NCI-H1092 (cell line): ENCODE measurements at places on chromosomes 2 and 18.

- no peak for DNase-seq
Measured at GRCh38 chr2:36354811-36355150, 797 bp upstream of the CRIM1 start.

DNA sequence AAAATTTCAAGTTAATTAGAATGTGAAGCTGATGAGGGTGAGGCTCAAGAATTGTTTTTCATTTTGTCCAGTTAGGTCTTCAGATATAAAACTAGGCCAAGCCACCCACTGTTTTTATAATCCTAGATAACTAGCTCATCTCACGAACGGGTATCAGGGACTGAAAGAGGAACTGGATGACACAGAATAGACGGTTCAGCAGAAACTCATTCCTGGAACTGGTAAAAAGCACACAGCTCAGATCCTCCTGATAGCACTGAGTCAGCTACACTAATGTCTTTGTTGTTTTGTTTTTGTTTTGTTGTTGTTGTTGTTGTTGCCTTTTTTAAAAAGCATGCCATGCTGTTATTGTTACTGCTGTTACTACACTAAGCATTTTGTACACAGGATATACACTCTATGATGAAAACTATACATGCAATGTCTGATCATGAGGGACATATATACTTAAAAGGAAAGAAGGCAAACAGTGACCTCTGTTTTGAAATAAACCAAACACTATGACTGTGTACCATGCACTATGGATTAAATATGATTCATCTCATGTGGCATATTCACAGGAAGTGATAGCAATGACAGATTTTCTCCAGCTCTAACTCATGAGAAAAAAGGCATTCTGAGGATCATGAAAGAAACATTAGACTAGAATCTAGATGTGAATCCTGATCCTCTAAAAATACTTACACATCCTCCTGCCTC is 437.6 kb downstream of the NCKAP5 start:
- no peak for DNase-seq

DNA sequence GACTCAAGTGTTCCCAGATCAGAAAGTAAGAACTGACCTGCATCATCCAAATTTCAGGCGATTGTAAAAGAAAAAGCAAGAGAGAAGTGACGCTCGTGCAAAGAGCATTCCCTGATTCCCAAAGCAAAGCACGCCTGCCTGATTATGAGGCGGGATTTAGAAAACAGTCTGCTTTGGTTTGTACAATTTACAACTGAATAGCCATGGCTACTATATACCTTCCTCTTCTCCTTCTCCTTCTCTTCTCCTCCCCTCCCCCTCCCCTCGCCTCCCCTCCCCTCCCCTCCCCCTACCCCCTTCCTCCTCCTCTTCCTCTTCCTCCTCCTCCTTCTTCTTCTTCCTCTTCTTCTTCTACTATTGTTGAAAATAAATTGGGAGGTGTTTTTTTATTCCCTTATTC is 782.9 kb downstream of the GALR1 start:
- no peak for DNase-seq

DNA sequence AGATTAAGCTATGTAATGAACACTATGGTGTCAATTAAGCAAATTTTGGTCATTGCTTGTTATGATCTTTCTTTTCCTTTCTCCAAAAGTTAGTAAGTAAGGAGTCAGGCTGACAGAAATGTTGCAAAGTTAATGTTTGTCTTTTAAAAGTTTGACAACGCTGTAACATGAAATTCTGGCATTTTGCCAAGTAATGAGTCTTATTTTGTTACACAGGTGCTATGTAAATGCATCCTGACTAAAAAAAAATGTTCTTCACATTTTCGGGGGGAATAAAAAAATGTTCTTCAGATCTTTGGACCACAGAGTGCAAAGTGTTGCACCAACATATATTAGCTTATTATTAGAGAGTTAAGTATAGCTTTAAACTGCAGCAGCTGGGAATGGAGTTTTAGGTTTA is 54.8 kb upstream of the PROKR1 start:
- no peak for DNase-seq

DNA sequence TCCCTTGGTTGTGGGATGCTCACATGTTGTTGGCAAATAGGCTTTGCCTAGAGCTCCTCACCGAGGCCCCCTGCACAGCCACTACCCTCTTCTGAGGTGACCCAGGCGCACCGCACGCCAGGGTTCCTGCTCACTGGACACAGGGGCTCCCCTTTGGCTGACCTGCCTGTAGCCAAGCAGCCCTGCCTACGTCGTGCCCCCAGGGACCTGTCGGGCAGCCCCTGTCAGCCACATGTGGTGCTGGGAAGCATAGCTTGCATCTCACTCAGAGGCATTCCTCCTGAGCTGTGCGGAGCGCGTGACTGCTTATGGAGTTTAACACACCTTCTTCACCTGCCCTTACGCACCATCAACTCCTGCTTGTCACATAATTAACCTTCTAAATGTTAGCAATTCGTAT is 116.3 kb downstream of the ZNF236 start:
- DNase-seq: no peak

GRCh38 chr18:59927246-59927825 is 27.5 kb downstream of the PMAIP1 start:
- no peak for DNase-seq

GRCh38 chr2:172021074-172021931 is 21.6 kb downstream of the METAP1D start:
- no peak for DNase-seq

GRCh38 chr2:215772003-215772402 is 241.3 kb downstream of the MREG start:
- no peak for DNase-seq

DNA sequence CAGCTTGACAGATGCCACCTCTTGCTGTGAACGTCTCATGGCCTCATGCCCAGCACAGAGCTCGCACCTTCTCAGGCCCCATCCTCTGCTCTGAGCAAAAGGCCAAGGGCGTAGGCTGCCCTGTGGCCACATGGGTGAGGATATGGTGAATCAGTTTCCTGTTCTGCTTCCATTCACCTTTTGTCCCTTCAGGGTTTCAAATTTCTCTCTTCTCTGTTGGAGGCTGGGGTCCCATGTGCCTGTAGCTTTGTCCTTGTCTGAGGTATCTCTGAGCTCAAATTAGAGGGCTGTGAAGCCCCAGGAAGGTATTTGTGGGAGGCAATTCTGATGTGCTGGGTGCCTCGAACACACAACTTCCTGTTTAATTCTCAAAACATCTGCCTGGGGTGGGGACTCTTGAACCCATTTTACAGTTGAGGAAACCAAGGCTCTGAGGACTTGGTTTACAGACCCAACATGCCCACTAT is 29.0 kb downstream of the ZAP70 start:
- DNase-seq: no peak

GRCh38 chr2:108220942-108221541 is 18.7 kb upstream of the SULT1C3 start:
- DNase-seq: peak; percentile 1

DNA sequence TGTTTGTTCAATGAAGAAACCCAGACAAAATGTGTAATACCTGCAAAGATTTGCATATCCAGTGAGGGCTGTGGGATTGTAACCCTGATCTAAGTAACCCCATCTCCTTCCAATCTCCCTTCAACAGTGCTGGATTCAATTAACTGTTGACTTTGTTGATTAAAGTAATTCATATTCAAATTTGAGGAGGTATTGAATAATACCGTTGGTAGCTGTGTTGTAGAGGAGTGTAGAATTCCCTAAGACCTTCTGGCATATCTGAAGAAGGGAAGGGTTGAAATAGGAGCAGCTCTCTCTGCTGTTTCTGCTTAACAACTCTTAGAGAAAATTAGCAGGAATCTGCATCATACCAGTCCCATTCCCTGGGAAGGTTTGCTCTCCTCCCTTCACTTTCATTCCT is 28.2 kb downstream of the MAIP1 start:
- DNase-seq: no peak

DNA sequence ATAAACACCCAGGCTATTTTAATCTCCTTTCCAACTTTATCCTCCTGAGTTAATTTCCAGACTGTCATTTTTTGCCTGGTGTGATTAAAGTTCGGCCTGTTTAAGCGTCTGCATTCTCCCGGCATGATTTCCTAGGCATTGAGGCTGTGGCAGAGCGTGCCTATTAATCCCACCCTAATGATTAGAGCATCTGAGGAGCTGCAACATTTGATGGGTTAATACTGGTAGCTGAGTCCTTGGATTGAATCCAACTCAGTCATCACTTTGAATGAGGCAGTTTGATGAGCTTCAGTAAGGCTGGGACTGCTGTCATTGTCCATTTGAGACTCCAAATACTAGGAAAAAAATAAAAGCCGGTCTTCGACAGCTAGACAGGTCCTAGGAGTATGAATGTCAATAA is 882.5 kb downstream of the SLC4A3 start:
- no peak for DNase-seq

GRCh38 chr2:197077336-197077735 is 150.8 kb upstream of the PGAP1 start:
- no peak for DNase-seq

DNA sequence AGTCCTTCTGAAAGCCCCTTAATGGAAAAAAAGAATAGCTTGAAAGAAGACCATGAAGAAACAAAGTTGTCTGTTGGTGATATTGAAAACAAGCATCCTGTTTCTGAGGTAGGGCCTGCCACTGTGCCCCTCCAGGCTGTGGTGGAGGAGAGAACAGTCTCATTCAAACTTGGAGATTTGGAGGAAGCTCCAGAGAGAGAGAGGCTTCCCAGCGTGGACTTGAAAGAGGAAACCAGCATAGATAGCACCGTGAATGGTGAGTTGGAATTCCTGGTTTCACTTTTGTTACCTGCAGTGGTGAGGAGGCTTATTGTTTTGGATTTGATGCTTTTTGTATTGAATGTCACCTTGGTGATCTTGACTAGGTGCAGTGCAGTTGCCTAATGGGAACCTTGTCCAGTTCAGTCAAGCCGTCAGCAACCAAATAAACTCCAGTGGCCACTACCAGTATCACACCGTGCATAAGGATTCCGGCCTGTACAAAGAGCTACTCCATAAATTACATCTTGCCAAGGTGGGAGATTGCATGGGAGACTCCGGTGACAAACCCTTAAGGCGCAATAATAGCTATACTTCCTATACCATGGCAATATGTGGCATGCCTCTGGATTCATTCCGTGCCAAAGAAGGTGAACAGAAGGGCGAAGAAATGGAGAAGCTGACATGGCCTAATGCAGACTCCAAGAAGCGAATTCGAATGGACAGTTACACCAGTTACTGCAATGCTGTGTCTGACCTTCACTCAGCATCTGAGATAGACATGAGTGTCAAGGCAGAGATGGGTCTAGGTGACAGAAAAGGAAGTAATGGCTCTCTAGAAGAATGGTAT is 13.3 kb downstream of the SLC20A1 start:
- DNase-seq: no peak
